Tongue (tissue), 3 donors: ENCODE measurements at places on chromosomes 2 and 18. TPM values are rescaled to one million over a fixed set of nuclear protein-coding genes. Genes with fewer than 3 reads are reported as not detected.

Gene DNER
- 1.3 TPM for total RNA-seq

- no peak for DNase-seq
Observed at GRCh38 chr2:122193622-122194021, 438.2 kb downstream of the TSN start.

Gene CCL20
- total RNA-seq = not detected

Gene REG3A
- total RNA-seq = not detected

Gene REEP1
- total RNA-seq = 29.3 TPM

Gene ERFE
- 14.1 TPM for total RNA-seq

GRCh38 chr18:61748004-61748403 is 144.8 kb downstream of the RNF152 start:
- DNase-seq = peak; percentile 75

GRCh38 chr2:66531155-66531554 is 96.2 kb downstream of the MEIS1 start:
- DNase-seq = no peak
